Osteocyte (in vitro differentiated cells): ENCODE measurements at places on chromosomes 1 and 21. TPM values are rescaled to one million over a fixed set of nuclear protein-coding genes. Genes with fewer than 3 reads are reported as not detected.

- no peak overlapping the region for H3K4me3 ChIP-seq
- no peak for DNase-seq
- no peak overlapping the region for H3K27ac ChIP-seq
- H3K36me3 ChIP-seq, result no peaks in the 10 kb centered on the region
- peaks cover 13% of the 10 kb centered on the region for H3K4me1 ChIP-seq
These were observed 41.4 kb upstream of the LMX1A start for GRCh38 chr1:165397944-165398343.

DNA sequence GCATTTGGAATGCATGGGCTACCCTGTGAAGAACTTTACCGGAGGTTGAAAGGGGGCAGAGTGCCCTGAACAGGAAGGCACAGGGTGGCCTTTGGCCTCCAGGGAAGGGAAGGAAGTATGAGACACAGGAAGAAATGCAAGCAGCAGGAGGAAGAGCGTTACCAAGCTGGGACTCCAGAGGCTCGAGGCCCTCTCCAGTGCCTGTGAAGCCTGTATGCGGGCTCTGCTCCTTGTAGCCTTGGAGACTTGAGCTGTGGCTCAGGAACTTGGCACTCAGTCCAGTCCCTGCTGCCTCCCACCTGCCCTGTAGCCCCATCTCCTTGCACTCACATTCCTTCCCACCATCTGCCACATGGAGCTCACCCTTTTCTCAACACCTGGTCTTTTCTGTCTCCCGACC is 33.5 kb upstream of the RNF19B start:
- no peaks in the 10 kb centered on the region for H3K36me3 ChIP-seq
- H3K27ac ChIP-seq, result no peak overlapping the region
- H3K4me1 ChIP-seq, result peaks cover 13% of the 10 kb centered on the region
- DNase-seq, result no peak

GRCh38 chr1:169928438-169929209 is 34.9 kb upstream of the SCYL3 start:
- H3K4me3 ChIP-seq, result no peak overlapping the region
- H3K36me3 ChIP-seq, result peaks cover 4% of the 10 kb centered on the region
- no peak overlapping the region for H3K27ac ChIP-seq
- H3K27me3 ChIP-seq, result no peaks in the 10 kb centered on the region

DNA sequence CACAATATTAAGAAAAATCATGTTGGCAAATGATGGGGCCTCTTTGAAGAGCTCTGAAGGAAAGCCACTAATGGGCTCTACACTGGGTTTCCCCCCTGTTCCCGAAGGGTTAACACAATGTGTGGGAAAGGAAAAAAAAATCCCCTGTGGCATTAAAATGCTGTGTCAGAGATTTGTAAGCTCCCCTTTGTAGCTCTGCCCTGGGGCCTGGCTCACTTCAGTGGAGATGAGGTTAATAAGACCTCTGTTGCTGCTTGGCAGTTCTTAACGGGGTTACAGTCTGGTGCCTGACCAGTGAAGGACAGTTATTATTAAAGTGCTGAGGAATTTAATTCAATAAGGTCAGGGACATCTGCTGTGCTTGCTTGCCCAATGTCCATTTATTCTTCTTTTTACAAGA is 129.7 kb upstream of the UBE2U start:
- H3K4me3 ChIP-seq, result no peak overlapping the region
- no peak for DNase-seq
- H3K27ac ChIP-seq, result no peak overlapping the region
- no peaks in the 10 kb centered on the region for H3K27me3 ChIP-seq

GRCh38 chr1:160567858-160568682 is 11.2 kb downstream of the CD84 start:
- H3K4me3 ChIP-seq, result no peak overlapping the region
- H3K27me3 ChIP-seq, result no peaks in the 10 kb centered on the region
- no peak for DNase-seq
- no peaks in the 10 kb centered on the region for H3K4me1 ChIP-seq
- no peak overlapping the region for H3K27ac ChIP-seq
- H3K36me3 ChIP-seq, result no peaks in the 10 kb centered on the region

ZNF648 gene
- not detected in 2 replicates for total RNA-seq

HCN3 gene
- total RNA-seq, result 3.7 and 4.1 TPM in 2 replicates

DNA sequence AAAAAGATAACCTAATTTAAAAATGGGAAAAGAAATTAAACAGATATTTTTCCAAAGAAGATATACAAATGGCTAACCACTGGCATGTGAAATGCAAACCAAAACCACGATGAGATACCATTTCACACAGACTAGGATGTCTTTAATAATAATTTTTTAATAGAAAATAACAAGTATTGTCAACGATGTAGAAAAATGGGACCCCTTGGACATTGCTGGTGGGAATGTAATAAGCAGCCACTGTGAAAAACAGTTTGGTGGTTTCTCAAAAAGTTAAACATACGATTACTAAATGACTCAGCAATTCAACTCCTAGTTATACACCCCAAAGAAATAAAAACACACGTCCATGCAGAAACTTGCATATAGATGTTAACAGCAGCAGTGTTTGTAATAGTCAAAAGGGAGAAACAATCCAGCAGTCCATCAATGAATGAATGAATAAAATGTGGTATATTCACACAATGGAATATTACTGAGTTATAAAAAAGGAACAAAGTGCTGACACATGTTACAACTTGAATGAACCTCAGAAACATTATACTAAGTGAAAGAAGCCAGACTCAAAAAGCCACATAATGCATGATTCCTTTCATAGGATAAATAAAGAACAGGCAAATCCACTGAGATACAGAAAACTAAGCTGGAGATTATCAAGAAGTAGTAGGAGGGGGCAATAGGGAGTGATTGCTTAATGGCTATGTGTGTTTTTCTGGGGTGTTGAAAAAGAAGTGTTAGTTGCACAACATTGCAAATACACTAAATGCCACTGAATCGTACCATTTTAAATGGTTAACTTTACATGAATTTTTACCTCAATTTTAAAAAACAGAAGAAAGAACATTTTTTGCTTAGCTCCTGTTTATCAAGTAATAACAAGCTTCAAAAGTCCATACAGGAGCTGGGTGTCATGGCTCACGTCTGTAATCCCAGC is 4.1 kb downstream of the PPT1 start:
- H3K36me3 ChIP-seq, result peaks cover 25% of the 10 kb centered on the region
- H3K27ac ChIP-seq, result no peak overlapping the region
- peaks cover 21% of the 10 kb centered on the region for H3K4me1 ChIP-seq
- no peaks in the 10 kb centered on the region for H3K27me3 ChIP-seq
- DNase-seq, result no peak
- no peak overlapping the region for H3K4me3 ChIP-seq

- H3K4me1 ChIP-seq, result peaks cover 2% of the 10 kb centered on the region
- H3K27me3 ChIP-seq, result no peaks in the 10 kb centered on the region
- H3K4me3 ChIP-seq, result no peak overlapping the region
- DNase-seq, result no peak
- peaks cover 13% of the 10 kb centered on the region for H3K36me3 ChIP-seq
- H3K27ac ChIP-seq, result no peak overlapping the region
These were observed 25.1 kb downstream of the SYNJ1 start for GRCh38 chr21:32702702-32703101.

DNA sequence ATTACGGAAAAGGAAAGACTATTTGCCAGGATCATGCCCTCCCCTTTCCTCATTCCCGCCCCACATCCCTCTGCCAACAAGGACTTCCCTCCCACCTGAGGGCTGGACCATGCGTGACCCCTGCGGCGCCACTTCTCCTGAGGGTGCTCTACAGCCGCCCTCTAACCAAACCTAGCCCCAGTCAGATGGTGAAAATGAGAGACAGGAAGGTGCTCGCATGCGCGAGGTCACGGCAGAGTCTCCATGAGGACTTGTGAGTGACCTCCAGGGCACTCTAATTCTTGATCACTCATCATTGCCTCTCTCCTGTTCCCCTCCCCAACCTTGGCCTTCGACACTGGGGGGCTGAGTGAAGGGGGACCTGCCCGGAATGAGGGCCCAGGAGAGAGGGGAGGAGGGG is 32.1 kb downstream of the TAF5L start:
- H3K4me3 ChIP-seq, result no peak overlapping the region
- peaks cover 25% of the 10 kb centered on the region for H3K36me3 ChIP-seq
- no peaks in the 10 kb centered on the region for H3K27me3 ChIP-seq
- peaks cover 25% of the 10 kb centered on the region for H3K4me1 ChIP-seq
- DNase-seq, result peak; percentile 73

PRELP gene
- 0.94 and 1.0 TPM in 2 replicates for total RNA-seq

DNA sequence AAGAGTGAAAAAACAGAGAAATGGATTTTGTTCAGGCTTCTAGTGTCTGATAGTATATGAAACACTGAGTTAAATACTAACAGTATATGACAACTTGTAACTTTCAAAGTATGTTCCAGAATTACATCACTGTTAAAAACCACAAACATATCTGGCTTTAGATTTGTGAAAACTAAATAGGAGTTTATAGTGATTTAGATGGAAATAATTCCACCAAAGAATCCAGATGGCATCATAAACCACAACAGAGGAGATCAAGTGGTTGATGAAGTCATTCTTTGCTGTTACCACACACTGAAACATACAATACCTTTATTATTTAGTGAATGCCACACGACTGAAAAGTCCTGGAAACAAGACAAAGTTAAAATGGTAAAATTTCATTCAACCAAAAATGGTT is 37.2 kb downstream of the ALG14 start:
- no peak for DNase-seq
- no peaks in the 10 kb centered on the region for H3K27me3 ChIP-seq
- H3K27ac ChIP-seq, result no peak overlapping the region
- no peaks in the 10 kb centered on the region for H3K4me1 ChIP-seq

GRCh38 chr1:80731241-80731894 is 1069.4 kb upstream of the ADGRL2 start:
- H3K4me1 ChIP-seq, result no peaks in the 10 kb centered on the region
- H3K27ac ChIP-seq, result no peak overlapping the region
- DNase-seq, result no peak
- H3K4me3 ChIP-seq, result no peak overlapping the region
- H3K36me3 ChIP-seq, result peaks cover 3% of the 10 kb centered on the region

GRCh38 chr1:22329148-22329515 is 122.5 kb upstream of the ZBTB40 start:
- no peaks in the 10 kb centered on the region for H3K4me1 ChIP-seq
- no peak for DNase-seq
- H3K27me3 ChIP-seq, result peaks cover 15% of the 10 kb centered on the region
- H3K4me3 ChIP-seq, result no peak overlapping the region

- no peaks in the 10 kb centered on the region for H3K4me1 ChIP-seq
- no peak overlapping the region for H3K4me3 ChIP-seq
- no peaks in the 10 kb centered on the region for H3K36me3 ChIP-seq
These were observed 51.1 kb downstream of the CSMD2 start for GRCh38 chr1:34113887-34114286.

DNA sequence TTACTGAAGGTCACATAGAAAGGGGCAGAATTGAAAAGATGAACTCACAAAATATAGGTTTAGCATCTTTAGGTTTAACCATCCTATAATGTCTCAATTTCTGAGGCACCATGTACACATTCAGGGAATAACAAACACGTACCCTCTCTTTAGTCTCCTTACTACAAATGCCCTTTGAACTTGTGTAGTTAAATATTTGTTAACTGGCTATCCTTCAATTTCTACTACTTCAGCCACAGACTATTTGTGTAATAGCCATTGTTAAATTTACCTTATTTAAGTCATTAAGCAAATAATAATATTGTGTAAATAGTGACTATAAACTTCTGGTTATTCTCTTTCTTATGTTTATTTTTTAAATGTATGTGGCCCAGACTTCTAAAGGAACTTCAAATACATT is 600.5 kb downstream of the KCNT2 start:
- H3K27me3 ChIP-seq, result no peaks in the 10 kb centered on the region
- no peak overlapping the region for H3K4me3 ChIP-seq
- no peaks in the 10 kb centered on the region for H3K36me3 ChIP-seq
- no peak for DNase-seq
- no peak overlapping the region for H3K27ac ChIP-seq
- no peaks in the 10 kb centered on the region for H3K4me1 ChIP-seq

GRCh38 chr1:101247404-101248287 is 10.8 kb downstream of the S1PR1 start:
- no peaks in the 10 kb centered on the region for H3K36me3 ChIP-seq
- H3K4me1 ChIP-seq, result no peaks in the 10 kb centered on the region
- H3K27me3 ChIP-seq, result peaks cover 8% of the 10 kb centered on the region
- no peak overlapping the region for H3K4me3 ChIP-seq

- no peak overlapping the region for H3K27ac ChIP-seq
- DNase-seq, result no peak
- no peaks in the 10 kb centered on the region for H3K4me1 ChIP-seq
- H3K4me3 ChIP-seq, result no peak overlapping the region
These were observed 93.0 kb downstream of the ODF2L start for GRCh38 chr1:86303041-86303690.

- H3K27ac ChIP-seq, result no peak overlapping the region
- H3K27me3 ChIP-seq, result peaks cover 3% of the 10 kb centered on the region
- H3K36me3 ChIP-seq, result no peaks in the 10 kb centered on the region
- DNase-seq, result no peak
These were observed 2.1 kb upstream of the TFF3 start for GRCh38 chr21:42317341-42317741.

DNA sequence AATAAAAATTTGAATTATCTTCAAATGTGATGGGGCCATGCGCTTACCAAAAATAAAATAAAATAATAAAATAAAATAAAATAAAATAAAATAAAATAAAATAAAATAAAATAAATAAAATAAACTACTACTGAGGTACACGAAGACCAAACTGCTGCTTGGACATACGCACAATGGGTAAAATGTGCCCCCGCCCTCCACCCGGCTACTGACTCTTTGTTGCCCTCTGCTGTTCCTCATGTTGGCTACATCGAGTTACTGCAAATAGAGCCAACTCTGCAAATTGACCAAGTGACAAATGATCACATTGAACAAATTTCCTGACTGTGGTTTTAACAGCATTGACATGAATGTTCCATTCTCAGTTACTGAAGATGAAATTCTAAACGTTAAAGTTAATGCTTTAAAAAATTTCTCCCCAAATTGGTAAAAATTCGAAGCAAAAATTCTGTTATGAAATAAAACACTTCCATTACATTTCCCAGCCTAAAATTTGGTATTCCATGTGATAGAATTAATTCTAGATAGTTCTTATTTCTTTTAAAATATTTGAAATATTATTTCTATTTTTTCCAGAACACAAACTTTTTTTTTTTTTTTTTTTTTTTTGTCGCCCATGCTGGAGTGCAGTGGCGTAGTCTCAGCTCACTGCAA is 18.8 kb upstream of the MAP1LC3C start:
- H3K36me3 ChIP-seq, result no peaks in the 10 kb centered on the region
- peaks cover 4% of the 10 kb centered on the region for H3K27me3 ChIP-seq
- no peak overlapping the region for H3K27ac ChIP-seq
- no peak overlapping the region for H3K4me3 ChIP-seq
- H3K4me1 ChIP-seq, result peaks cover 5% of the 10 kb centered on the region
- DNase-seq, result no peak

CD2 gene
- total RNA-seq, result not detected in 2 replicates

- no peak overlapping the region for H3K27ac ChIP-seq
- no peaks in the 10 kb centered on the region for H3K27me3 ChIP-seq
- no peak overlapping the region for H3K4me3 ChIP-seq
These were observed 20.2 kb downstream of the COL18A1 start for GRCh38 chr21:45424854-45425795.
